ENCODE measurements at places on chromosomes 1 and 21. TPM values are rescaled to one million over a fixed set of nuclear protein-coding genes. Genes with fewer than 3 reads are reported as not detected.
A peak's percentile ranks its signal among the peaks of the same experiment; 100 is the strongest.

DNA sequence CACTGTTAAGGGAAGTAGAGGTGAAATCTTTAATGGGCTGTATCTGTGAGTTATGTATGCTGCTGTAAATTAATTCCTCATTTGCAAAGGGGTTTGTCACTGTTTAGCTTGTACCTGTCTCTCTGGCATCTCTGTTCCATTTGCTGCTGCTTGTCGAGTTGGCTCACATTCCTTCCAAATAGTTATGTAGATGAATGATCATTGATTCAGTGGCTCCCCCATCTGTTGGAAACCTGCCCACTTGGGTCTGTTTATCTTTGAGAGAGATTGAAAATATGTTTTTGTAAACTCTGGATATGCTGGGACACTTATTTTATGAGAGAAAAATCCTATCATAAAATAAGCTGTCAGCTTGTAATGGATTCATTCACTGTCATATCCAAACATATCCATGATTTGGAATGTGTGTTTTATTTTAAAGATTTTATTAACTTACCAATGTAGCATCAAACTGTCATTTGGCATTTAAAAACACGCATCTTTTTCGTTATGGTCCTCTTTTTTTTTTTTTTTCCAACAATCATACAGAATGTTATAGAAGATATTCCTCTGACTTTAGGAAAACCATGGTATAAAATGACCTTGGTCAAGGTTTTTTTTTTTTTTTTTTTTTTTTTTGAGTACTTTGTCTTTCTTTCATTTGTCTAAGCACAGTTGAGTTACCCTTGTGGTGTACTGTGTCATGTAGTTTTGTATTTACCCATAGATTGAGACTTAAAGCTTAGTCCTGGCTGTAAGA lies 3.5 kb downstream of the RYR2 start:
- no peak for DNase-seq

- DNase-seq, result no peak
Measured at GRCh38 chr1:240801442-240801841, 189.5 kb upstream of the GREM2 start.

GRCh38 chr1:20321573-20321972 lies 30.9 kb downstream of the VWA5B1 start:
- DNase-seq, result no peak

GPR25 gene
- not detected for total RNA-seq

DNA sequence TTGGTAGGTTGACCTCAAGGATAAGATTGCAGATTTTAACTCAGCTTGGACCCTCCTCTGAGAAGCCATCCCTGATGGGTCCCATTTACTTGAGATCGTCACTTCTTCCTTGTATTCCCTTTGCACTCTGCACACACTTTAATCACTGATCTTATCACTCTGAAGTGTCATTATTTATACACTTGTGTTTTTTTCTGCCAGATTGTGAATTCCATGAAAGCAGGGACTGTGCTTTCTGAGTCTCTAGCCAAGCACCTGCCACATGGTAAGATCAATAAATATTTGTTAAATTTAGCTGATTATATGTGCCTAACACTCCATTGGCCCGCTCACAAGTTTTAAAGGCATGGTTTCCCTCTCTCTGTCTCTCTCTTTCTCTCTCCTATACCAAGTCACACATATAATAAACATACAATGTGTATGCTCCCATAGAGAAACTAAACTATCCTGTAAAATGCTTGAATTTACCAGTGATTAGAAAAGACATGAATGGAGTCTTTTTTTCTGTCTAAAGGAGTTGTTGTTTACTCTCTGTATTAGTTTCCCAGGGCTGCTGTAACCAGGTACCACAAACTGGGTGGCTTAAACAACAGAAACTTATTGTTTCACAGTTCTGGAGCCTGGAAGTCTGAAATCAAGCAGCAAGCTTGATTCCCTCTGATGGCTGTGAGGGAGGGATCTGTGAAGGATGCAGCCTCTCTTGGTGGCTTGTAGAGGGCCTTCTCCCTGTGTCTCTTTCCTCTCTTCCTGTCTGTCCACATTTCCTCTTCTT lies 105.2 kb upstream of the GADD45A start:
- peak; percentile 44 for DNase-seq

FLG2 gene
- total RNA-seq, result not detected

- DNase-seq, result peak; percentile 25
Measured at GRCh38 chr1:151612501-151613281, 841 bp downstream of the SNX27 start.

OR2T33 gene
- total RNA-seq, result not detected

GRCh38 chr1:61504852-61505390 lies 220.0 kb downstream of the TM2D1 start:
- DNase-seq, result peak; percentile 87

SRSF10 gene
- 94.7 TPM for total RNA-seq

Measured in mammary epithelial cell (primary cell).